ENCODE measurements at places on chromosomes 5 and 9.

GRCh38 chr5:180825768-180826525, 23.3 kb upstream of the MGAT1 start:
- peak; percentile 89 for DNase-seq

GRCh38 chr5:107875833-107876232, 205.1 kb upstream of the EFNA5 start:
- no peak for DNase-seq

DNA sequence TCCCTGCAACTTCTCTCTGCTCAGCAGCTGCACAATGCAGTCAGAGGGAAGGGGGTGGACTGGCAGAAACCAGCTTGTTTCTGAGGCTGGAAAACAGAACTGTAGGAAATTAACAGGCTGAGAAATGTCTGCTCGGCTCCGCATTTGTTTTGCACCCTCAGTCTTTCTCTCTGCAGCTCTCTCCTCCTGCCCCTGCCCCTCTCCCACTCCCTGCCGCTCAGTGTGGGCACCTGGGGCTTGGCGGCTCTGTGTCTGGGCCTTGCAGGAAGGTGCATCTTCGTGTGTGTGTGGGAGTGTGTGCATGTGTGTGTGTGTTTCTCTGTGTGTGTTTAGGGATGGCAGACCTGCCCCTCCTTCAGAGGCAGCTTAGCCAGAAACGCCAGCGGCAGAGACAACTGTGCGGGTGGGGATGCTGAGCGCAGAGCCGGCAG, 53.0 kb downstream of the PCDH1 start:
- no peak for DNase-seq

- DNase-seq, result no peak
Observed at GRCh38 chr5:158715592-158715991, 384.1 kb downstream of the EBF1 start.

GRCh38 chr9:19689328-19690101, 99.3 kb downstream of the SLC24A2 start:
- peak; percentile 17 for DNase-seq

DNA sequence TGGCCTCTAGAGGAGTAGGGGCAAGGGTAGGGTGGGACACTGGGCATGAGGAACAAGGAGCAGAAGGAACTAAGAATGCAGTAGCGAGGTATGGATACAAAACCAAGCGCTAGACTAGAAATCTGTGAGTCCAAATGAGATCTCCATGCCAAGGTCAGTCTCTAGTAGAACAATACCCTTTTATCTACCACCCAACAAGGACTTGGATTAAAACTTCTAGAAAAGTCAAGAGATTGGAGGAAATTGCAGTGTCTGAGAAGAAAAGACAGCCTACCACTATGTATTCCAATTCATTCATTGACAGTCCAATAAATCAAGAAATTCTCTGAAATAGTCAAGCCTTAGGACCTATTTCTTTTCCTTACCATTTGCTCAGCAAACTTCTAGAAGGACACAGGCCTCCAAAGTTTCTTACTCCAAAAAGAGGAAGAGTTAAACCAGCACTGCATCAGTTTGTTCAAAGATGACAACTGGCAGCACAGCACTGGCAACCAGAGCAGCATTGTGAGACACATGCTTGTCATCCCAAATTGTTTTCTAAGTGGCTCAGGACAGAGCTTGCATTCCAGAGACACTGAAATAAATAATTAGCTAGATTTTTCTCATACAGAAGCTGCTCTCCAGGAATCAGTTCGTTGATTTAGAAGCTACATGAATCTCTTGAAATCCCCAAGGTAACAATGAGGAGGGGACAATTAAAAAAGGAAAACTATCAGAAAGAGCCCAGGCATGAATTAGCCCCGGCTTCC, 22.6 kb downstream of the ABCA1 start:
- no peak for DNase-seq

DNA sequence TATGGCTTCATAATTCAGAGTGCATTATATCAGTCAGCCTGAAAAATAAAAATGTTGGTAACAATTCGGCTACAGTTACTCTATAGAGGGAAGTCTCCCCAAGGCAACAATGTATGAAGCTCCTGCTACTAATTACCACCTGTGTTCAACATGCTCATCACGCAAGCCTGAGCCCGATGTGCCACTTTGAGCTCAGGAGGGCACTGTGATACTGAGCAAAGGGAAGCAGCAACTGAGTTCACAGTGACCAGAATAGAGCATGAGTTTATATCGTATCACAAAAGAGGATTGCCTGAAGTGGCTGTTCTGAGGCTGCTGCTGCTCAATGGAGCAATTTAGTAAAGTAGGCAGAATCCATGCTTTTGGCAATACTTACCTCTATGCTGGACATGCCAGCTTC, 202.0 kb upstream of the HAPLN1 start:
- no peak for DNase-seq

All from HT1080 (cell line).